ENCODE measurements at places on chromosomes 4 and X.

- DNase-seq = no peak
Observed at GRCh38 chrX:45845142-45845541, 644.5 kb upstream of the DIPK2B start.

DNA sequence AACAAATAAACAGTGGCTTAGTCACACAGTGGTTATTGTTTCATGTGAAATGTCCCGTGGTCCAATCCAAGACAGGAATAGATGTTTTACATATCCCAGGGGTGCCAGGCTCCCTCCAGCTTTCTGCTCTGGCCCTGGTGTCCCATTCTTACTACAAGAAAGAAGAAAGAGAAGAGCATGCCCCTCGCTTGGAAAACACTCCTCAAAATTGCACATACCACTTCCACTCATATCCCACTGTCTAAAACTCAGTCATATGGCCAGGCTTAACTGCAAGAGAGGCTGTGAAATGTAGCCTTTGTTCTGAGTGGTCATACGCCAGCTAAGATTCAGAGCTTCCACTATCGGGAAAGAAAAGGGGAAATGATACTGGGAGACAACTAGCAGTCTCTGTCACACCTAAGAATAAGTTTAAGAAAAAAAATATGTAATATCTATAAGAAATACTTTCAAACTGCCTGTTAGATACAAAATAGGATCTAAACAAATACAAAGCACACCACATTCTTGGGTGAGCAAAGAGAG, 306.8 kb upstream of the FAM241A start:
- DNase-seq = no peak

DNA sequence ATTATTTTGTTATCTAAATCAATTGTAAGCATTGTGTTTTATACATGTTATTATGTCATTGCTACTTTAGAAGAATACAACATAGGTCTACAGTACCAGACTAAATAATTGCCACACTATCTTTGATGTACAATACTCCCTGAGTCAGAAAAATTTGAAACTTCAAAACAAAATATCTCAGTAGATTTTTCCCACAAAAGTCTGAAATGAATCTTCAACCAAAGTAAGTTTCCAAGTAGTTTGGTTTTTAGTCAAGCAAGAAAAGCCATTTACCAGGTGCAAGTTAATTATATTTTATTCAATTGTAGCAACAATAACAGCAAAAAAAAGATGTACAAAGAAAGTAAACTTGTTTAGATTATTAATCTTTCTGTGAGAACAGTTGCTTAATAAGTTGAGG, 11.4 kb upstream of the PARM1 start:
- no peak for DNase-seq

- DNase-seq = no peak
Observed at GRCh38 chr4:48997962-48998361, 11.9 kb downstream of the CWH43 start.

- DNase-seq = peak; percentile 27
Observed at GRCh38 chr4:78864405-78865024, 74.7 kb downstream of the PAQR3 start.

GRCh38 chr4:184792950-184793555, 32.7 kb downstream of the ACSL1 start:
- peak; percentile 64 for DNase-seq

GRCh38 chr4:16807355-16807754, 91.1 kb downstream of the LDB2 start:
- no peak for DNase-seq

DNA sequence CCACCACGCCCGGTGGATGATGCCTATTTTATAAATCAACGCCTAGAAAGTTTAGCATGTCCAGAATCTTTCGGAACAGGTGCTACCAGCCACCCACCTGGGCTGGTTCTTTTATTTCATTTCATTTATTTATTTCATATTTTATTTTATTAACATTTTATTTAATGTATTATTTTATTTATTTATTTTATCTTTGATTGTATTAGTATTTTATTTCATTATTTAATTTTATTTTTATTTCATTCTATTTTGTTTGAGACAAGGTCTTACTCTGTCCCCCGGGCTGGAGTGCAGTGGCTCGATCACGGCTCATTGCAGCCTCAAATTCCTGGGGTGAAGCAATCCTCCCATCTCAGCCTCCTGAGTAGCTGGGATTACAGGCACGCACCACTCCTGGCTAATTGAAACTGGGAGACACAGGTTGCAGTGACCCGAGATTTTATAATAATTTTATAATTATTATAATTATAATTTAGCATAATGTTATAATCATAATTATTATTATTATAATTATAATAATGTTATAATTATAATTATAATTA, 187.2 kb downstream of the SHOX start:
- DNase-seq = no peak

GRCh38 chr4:150136036-150136435, 57.8 kb downstream of the DCLK2 start:
- DNase-seq = no peak

- no peak for DNase-seq
Observed at GRCh38 chr4:128362760-128363159, 75.1 kb upstream of the PGRMC2 start.

- no peak for DNase-seq
Observed at GRCh38 chrX:53039236-53039635, 9.4 kb upstream of the GPR173 start.

- DNase-seq = no peak
Observed at GRCh38 chr4:498328-498904, 540 bp downstream of the ZNF721 start.

- DNase-seq = no peak
Observed at GRCh38 chr4:66223068-66223703, 552.9 kb upstream of the EPHA5 start.

GRCh38 chr4:119493419-119493818, 135.2 kb downstream of the PDE5A start:
- DNase-seq = no peak

DNA sequence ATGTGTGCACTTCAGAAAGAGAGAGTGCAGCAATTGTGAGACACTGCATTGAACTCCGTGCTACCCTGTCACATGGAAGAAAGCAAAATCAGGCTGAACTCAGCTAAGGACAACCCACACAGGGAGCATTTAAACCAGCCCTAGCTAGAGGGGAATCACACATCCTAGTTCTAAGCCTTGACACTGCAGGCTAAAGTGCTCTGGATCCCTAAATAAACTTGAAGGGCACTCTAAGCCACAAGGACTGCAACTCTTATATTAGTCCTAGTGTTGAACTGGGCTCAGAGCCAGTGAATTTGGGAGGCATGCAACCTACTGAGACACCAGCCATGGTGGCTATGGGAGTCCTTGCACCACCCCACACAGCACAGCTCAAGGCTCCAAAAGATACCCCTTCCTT, 311.9 kb downstream of the OPHN1 start:
- no peak for DNase-seq

- DNase-seq = peak; percentile 77
Observed at GRCh38 chrX:40539214-40540142, 41.3 kb upstream of the ATP6AP2 start.

GRCh38 chr4:113153529-113154101, 104.2 kb downstream of the ANK2 start:
- DNase-seq = no peak

Data from CD4-positive, alpha-beta T cell treated with Interleukin-6 for 4 hours (primary cell).